GM20000 (cell line): ENCODE measurements at places on chromosomes 5 and 9.

DNA sequence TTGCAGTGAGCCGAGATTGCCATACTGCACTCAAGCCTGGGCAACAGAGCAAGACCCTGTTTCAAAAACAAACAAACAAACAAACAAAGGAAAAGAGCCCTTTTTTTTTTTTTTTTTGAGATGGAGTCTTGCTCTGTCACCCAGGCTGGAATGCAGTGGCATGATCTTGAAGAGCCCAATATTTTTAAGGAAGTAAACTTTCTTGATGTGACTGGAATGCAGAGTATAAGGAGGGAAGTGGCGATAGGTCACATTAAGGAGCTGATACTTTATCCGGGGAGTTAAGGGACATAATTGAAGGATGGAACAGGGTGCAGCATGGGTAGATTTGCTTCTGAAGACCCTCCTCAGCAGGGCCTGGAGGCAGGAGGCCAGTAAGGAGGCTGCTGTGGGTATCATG lies 13.0 kb downstream of the NAIF1 start:
- DNase-seq = no peak

DNA sequence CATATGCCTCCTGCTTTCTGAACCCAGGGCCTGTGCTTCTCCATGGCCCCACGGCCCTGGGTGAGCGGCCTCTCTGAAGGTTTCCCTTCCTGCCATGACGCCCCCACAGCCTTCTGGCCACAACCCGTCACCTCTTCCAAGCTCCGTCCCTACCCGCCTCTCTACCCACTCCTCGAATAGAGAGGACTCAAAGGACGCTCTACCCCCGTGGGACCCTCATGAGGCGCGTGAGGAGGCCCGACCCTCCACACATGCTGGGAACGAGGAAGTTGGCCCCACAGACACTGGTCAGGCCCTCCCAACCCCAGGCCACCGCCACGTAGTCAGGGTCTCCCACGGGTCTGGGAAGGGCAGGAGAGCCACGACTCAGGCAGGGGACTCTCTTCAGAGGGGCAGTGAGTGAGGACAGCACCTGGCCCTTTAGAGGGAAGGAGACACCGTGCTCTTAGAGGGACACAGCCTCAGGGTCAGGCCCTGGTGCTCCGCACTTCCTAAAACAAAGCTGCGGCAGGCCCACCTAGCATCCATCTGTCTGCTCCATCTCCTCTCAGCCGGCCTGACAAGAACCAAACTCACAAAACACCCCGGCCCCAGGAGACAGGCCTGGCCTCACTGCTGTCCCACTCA lies 5.3 kb downstream of the BRD3 start:
- DNase-seq = no peak

- DNase-seq = no peak
Observed at GRCh38 chr5:52821901-52822300, 34.2 kb downstream of the ITGA1 start.

GRCh38 chr9:18324928-18325745 lies 148.8 kb upstream of the ADAMTSL1 start:
- DNase-seq = no peak

GRCh38 chr9:108181441-108181840 lies 674.3 kb downstream of the ACTL7B start:
- DNase-seq = no peak

DNA sequence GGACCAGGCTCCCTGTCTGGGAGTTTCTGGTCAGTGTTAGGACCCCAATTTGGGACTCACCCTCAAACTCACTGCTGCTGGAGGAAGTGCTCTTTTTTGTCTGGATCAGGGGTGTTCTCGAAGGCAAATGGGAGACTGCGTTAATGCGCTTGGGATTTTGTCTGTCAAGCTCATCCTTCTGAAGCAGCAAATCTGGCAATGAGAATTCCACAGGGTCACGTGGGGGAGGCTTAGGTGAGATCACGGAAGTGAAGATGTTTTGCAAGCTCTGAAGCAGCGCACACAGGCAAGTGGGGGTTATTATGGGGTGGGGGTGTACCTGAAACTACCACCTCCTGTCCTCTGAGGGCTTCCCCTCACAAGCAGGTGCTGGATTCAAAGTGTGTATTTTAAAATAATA lies 10.5 kb upstream of the TEX53 start:
- no peak for DNase-seq
